NCI-H1417 treated with DMSO at 0.1 percent for 48 hours (cell line): ENCODE measurements at places on chromosomes 7 and 10.

- DNase-seq = no peak
Observed at GRCh38 chr7:26449175-26450165, 157.8 kb downstream of the SNX10 start.

DNA sequence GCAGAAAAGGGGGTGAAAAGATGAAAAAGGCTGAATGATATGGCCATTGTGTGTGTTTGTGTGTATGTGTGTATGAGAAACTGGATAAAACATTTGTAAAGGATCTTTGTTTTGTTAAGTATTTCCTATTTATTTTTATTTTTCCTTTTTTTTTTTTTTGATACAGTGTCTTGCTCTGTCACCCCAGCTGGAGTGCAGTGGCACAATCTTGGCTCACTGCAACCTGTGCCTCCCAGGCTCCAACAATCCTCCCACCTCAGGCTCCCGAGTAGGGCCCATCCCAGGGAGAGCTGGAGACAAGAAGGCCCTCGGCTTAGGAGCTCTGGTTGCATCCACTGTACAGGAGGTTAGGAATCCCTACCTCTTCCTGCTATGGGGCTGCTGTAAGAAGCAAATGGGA lies 6.9 kb upstream of the CALML5 start:
- DNase-seq = no peak

DNA sequence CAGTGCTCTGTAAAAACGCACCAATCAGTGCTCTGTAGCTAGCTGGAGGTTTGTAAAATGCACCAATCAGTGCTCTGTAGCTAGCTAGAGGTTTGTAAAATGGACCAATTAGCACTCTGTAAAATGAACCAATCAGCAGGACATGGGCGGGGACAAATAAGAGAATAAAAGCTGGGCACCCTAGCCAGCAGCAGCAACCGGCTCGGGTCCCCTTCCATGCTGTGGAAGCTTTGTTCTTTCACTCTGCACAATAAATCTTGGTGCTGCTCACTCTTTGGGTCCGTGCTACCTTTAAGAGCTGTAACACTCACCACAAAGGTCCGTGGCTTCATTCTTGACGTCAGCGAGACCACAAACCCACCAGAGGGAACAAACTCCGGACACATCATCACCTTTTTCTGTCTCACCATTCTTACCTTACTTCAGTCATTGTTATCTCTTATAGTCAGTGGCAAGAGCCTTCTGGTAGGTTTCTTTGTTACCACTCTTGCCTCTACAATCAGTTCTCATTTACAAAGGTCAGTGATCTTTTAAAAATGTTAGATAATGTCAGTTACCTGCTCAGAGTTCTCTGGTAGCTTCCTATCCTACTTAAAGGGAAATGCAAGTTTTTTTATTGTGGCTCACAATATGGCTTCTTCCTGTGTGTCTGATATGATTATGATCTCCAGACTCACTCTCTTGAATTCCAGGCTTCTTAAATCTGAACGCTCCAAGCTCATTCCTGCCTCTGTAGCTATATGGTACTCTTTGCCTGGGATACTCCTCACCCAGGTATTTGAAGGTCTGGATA lies 4.5 kb downstream of the STAM start:
- DNase-seq = no peak

GRCh38 chr7:98562381-98562823 lies 54.7 kb upstream of the NPTX2 start:
- no peak for DNase-seq

- no peak for DNase-seq
Observed at GRCh38 chr10:102322914-102323313, 72.6 kb upstream of the NFKB2 start.

- no peak for DNase-seq
Observed at GRCh38 chr7:133963629-133964028, 163.5 kb upstream of the LRGUK start.

GRCh38 chr10:71229726-71230655 lies 17.6 kb downstream of the UNC5B start:
- no peak for DNase-seq

GRCh38 chr7:116836911-116837310 lies 25.5 kb upstream of the CAPZA2 start:
- no peak for DNase-seq

DNA sequence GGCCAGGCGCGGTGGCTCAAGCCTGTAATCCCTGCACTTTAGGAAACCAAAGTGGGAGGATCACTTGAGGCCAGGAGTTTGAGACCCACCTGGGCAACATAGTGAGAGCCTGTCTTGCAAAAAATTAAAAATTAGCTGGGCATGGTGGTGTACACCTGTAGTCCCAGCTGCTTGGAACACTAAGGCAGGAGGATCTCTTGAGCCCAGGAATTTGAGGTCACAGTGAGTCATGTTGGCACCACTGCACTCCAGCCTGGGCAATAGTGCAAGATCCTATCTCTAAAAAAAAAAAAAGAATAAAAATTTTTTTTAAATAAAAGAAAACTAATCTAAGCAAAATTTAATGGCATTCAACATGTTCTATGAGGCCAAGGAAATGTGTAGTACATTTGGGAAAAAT lies 44.9 kb upstream of the UBN2 start:
- DNase-seq = no peak

DNA sequence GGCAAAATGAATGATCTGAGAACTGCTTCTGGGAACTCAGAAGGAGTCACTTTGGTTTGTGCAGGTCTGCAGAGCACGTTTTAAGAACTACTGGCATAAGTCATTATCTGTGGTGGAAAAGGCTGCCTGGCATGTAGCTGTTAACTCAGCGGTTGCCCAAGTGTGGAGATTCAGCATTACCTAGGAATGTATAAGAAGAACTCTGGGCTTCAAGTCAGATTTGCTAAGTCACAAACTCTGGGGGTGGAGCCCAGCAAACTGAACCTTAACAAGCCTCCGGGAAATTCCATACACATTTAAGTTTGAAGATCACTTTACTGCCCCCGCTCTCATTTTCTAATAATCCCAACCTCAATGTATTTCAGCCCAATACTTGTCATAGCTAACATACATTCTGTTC lies 31.1 kb downstream of the PLXDC2 start:
- no peak for DNase-seq

DNA sequence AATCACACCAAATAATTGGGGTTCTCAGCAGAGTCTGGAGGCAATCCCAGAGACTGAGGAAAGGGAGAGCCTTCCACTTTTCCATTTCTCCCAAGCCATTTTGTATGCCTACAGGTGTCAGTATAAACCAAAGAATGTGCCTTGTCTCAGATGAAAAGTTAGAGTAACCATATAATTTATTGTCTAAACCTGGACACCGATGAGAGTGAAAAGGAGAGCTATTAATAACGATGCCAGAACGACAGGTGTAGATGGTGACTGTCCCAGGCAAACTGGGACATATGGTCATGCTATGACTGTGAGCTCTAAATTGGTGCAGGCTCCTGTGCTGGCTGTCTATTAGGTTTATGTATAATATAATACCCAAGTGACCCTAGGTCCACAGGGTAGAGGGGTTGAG lies 219.6 kb downstream of the ARHGAP12 start:
- no peak for DNase-seq

GRCh38 chr7:36128448-36129047 lies 24.5 kb upstream of the EEPD1 start:
- DNase-seq = no peak

- DNase-seq = no peak
Observed at GRCh38 chr7:20189852-20190251, 27.3 kb downstream of the MACC1 start.

DNA sequence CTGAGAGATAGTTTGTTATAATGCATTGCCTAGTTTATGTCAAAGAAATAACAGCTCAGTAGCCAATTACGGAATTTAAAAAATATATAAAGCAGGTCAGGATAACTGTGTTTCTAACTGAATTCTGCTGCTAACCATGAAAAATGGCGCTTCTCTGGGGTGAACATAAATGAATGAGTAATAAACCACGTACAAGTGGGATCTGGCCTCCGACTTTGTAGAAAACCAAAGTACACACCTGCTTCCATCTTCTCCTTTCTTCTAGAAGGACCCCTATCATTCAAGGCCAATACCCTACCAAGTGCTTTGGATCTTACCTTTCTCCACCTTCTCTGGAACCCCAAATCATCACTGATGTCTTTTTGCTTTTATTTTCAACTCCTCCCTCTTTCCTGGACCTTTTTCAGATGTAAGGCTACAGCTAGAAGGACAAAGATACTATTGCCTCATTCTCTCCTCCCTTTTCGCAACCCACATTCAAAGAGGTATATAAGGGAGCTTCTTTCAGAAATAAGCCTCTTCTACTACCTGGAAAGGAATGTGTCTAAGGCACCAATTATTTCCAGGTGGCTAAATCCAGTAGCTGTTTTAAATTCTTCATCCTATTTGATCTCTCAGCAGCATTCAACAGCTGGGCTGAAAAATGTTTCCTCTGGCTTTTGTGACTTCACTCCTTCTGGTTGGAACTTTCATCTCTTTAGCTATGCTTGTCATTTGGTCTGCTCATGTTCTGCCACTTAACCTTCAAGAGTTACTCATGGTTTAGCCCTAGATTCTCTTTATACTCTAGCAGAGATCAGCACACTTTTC lies 37.7 kb downstream of the NAMPT start:
- DNase-seq = no peak

- DNase-seq = no peak
Observed at GRCh38 chr10:114758331-114758730, 63.2 kb upstream of the FHIP2A start.

- DNase-seq = no peak
Observed at GRCh38 chr10:128055061-128055868, 71.0 kb downstream of the MKI67 start.

DNA sequence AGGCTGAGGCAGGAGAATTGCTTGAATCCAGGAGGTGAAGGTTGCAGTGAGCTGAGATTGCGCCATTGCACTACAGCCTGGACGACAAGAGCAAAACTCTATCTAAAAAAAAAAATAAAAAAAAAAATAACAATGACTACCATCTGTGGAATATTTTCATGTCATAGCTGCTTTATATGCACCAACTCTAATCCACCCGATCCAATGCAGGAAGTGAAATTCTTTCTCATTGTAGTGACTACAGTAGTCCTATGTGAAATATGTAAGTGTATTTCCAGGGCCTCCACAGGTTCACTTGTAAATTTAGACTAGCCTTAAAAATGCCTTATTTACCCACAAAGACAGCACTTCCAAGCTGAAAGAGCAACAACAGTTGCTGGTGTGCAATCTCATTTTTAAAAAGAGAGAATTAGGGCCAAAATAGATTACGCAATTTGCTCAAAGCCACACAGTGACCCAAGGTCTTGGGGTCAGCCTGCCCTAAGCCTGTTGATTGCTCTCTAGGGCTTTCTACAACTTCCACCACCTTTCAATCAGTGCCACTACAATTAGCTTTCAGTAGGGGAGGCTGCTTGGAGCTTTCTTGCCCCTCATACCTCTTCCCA lies 25.8 kb upstream of the EGFR start:
- no peak for DNase-seq

DNA sequence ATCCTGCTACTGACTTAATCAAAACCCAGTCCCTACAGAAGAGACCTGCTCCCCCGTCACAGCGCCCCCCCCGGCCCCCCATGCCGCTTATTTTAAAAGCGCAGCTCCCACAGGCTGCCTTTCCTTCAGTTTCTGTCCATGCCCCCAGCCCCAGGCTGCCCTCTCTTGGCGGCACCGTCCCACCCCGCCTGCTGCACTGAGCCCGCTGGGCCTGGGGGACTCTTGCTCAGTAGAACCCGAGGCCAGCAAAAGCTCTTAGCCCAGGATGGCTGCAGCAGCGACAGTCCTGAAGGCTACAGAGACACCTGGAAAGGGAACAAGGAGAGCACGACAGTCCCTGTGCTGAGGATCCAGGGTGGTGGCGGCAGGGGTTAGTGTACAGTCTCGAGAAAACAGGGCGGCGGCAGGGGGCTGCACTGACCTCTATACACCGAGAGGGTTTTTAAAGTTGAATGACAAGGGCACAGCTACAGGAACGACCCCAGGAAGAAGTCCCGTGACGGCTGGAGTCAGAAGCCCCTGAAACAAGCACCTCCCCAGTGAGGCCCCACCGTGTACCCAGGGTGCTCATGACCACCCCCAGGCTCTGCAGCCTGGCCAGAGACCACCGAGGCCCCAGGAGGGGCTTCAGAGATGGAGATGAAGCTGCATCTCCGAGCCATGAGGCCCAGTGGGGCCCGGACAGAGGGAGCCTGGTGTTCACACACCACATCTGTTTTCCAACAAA lies 54.4 kb downstream of the ZRANB1 start:
- no peak for DNase-seq

DNA sequence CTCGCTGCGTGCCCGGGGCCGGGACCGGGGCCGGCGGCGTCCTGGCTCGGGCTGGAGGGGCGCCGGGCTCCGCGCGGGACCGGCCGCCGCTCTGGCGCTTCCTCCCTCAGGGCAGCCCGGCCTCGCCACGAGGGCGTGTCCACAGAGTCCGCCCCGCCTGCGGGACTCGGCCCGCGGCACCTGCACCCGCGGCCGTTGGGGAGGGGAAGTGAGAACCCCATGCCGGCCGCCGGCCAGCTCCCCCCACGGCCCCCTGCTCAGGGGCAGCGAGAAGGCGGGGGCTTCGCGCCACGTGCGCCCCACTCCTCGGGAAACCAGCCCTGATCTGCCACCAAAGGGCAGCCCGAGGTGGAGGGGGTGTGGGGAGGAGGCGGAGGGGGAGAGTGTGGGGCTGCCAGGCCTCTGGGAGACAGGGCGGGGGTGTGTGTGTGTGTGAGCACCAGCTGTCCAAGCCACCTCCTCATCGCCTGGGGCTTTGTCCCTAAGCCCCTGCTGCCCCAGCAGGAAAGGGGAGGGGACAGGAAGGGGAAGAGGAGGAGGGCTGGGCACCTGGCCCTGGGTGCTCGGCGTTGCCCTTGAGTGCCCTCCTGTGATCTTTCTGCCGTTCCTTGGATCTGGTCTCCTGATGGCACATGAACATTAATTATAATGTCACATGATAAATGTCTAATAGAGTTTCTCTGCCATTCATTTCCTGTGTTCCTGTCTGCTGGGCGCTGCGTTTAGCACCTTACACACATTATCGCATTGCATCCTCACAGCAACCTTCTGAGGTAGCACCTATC lies at the start of gene PIK3AP1:
Gene PIK3AP1 (minus strand): TSS at position 93 of the 785 bp plus-strand sequence. CDS start 120 bp downstream, outside the sequence.
- peak; percentile 31 for DNase-seq

DNA sequence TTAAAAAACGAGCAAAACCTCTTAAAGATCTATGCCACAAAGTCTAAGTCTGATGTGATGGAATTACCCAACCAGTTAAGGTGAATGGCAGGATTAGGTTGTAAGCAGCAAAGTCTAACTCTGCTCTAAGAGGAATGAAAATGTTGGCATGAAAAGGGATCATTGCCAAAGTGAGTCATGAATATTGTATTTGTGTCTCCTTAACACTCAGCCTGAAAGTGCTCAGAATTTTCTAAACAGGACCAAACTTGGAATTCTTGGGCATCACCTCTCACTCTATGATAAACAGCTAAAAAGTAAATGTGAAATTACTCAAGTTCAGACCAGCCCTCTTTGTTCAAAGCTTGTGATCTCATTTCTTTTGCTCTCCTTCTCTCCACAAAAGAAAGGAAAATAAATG lies 27.0 kb downstream of the PPP1R3A start:
- DNase-seq = no peak

GRCh38 chr10:124126145-124126982 lies 33.0 kb upstream of the CHST15 start:
- no peak for DNase-seq
